ENCODE measurements at places on chromosomes 11 and 22. TPM values are rescaled to one million over a fixed set of nuclear protein-coding genes. Genes with fewer than 3 reads are reported as not detected.

The HTR3B gene
- total RNA-seq = not detected

The C11orf16 gene
- not detected for total RNA-seq

The OR52H1 gene
- not detected for total RNA-seq

The CCDC81 gene
- 0.17 TPM for total RNA-seq

The MIOX gene
- total RNA-seq = not detected

The RASSF10 gene
- 0.75 TPM for total RNA-seq

The PYGM gene
- total RNA-seq = 0.69 TPM

The SCGB1A1 gene
- 0.32 TPM for total RNA-seq

The P2RX3 gene
- total RNA-seq = 0.15 TPM

The BTBD18 gene
- not detected for total RNA-seq

The SAA4 gene
- not detected for total RNA-seq

The SHISAL1 gene
- 2.7 TPM for total RNA-seq

The SLC37A2 gene
- total RNA-seq = 0.21 TPM

The TSPAN18 gene
- total RNA-seq = 3.5 TPM

Measured in A549 treated with dexamethasone at 1 μM for 4 hours (cell line).